Erythroblast (primary cell): ENCODE measurements at places on chromosomes 12 and 14.

- DNase-seq, result peak; percentile 61
These were observed 141.3 kb downstream of the PLXNC1 start for GRCh38 chr12:94289461-94290312.

- DNase-seq, result no peak
These were observed 66.2 kb upstream of the GPR68 start for GRCh38 chr14:91310606-91311283.

DNA sequence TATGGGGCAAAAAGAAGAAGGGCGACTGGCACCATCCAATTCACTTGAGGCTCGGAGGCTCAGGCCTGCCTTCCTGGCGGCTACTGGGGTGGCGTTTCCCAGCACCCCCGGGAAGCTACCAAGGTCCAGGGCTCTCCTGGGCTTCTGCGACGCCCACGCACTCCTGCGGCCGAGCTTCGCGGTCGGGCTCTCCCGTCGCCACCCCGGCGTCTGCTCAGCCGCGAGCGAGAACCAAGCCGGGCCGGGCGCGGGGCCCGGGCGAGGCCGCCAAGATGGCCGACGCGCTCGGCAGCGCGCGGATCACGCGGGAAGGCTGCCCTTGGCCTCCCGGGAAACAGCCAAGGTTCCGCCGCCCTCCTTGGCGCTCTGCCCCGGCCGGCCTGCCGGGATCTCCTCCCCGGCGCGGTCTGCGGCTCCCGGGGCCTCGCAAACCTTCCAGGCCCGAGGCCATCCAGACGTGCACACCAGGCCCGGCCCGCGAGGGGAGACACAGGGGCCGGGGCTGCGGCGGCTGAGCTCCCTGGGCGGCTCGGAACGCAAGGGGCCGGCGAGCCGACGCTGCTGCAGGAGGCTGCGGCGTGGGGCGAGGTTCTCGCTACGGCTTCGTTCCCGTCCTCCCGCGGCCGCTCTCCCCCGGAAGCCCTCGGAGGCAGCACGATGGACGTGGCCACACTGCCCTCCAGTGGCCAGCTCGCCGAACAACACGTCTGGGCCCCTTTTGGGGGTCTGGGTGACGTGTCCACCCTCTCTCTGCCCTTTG lies 23.5 kb upstream of the ZFP36L1 start:
- DNase-seq, result peak; percentile 95

GRCh38 chr12:124713041-124713435 lies 145.6 kb upstream of the NCOR2 start:
- no peak for DNase-seq

- DNase-seq, result peak; percentile 53
These were observed 140.5 kb downstream of the PRKCH start for GRCh38 chr14:61461808-61462275.
